ENCODE measurements at places on chromosomes 7 and 10.

- DNase-seq: no peak
Measured at GRCh38 chr10:10479465-10479864, 538.2 kb upstream of the CELF2 start.

GRCh38 chr10:3785851-3786271, 852 bp upstream of the KLF6 start:
- DNase-seq: no peak

DNA sequence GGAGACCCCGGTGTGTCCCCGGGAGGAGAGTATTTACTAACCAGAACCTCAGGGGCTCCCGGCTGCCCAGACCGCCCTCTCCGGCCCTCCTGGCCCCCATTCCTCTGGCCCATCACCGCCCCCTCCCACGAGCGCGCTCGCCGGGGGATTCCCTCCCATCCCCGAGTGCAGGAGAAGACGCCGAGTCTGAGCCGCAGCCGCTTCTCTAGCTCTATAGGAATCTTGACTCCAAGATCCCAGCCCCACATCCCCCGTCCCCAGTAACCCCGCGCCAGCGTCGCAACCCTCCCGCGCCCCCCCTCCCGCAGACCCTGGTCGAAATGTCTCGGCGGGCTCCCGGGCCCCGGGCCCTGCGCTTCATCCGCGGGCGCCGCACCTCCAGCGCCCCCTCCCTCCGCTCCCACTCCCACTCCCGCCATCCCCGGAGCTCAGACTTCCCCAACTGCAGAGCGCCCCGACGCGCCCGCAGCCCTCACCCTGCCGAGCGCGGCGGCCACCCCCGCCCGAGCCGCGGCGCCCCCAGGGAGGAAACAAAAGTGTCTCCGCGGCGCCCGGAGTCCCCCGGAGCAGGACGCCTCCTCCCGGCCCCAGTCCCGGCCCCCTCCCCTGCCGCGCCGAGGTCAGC, 541 bp downstream of the ELMO1 start:
- no peak for DNase-seq

DNA sequence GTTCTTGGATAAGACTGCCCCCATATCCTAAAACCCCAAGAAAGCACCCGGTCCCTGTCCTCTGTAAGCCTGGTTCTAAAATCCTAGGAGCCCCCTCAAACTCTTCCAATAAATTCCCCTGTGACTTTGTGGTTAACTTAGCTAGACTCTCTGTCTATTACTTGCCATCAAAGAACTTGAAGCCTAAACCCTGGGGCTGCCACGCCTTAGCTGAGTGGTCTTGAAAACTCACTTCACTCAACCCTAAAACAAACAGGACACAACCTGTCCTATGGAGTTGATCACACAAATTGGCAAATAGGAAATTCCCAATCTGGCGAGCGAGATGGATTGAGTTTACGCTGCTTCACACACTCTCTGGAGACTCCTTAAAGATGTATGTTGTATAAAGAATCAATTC, 191.4 kb upstream of the SVIL start:
- DNase-seq: no peak

DNA sequence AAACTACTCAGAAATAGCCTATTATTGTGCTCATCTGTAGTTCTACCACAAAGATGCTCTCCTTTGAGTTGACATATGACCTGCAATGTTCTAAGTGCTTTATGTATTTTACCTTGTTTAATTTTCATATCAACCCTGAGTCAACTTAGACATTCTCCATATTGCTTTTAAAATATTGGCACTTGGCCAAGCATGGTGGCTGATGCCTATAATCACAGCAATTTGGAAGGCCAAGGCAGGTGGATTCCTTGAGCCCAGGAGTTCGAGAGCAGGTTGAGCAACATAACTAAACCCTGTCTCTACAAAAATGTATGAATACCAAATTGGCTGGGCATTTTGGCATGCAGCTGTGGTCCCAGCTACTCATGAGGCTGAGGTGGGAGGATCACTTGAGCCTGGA, 50.6 kb downstream of the PRKG1 start:
- no peak for DNase-seq

GRCh38 chr10:104076743-104077160, 8.9 kb downstream of the COL17A1 start:
- DNase-seq: no peak

DNA sequence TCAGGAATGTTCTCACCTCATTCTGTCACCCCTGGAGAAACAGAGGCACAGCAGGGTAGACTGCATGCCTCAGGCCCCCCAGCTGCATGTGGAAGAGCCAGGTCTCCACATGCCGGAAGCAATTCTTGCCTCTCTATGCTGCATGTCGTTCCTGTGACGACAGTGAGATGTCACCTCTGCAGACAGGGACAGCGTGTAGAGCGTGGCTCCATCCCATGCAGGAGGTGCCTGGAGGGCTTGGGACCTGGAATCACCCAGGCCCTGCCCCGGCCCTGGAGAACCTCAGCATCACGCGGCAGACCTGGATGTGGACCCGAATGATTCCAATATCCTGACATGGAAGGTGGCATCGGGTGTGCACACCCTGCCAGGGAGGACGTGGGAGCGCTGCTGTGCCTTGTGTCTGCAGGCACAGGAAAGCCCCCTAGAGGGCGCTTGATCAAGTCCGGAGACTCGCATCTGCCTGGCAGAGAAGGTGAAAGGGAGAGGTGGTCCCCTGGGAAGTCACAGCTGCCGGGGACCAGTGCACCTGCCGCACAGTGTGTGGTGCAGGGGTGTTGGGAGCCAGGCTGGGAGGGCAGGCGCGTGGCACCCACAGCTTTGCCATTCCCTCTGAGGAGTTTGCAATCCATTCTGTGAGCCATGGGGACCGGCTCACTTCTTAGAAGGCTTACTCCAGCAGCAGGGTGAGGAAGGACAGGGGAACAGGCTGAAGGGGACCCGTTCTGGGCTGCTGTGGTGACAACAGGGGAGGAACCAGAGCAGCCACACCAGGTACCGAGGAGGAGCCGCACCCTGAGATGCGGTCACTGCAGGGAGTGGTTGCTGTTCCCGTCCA, 45.3 kb upstream of the EN2 start:
- DNase-seq: peak; percentile 29

- DNase-seq: no peak
Measured at GRCh38 chr10:48366261-48366660, 59.8 kb downstream of the MAPK8 start.

- DNase-seq: no peak
Measured at GRCh38 chr10:88705958-88706357, at the start of gene LIPK. TSS of gene LIPK (plus strand) at chr10:88706249. CDS start at chr10:88724544, 18,295 bp downstream.

- no peak for DNase-seq
Measured at GRCh38 chr10:72267819-72268399, 5.8 kb upstream of the DDIT4 start.

- no peak for DNase-seq
Measured at GRCh38 chr10:93615576-93616235, 3.4 kb downstream of the PDE6C start.

- no peak for DNase-seq
Measured at GRCh38 chr10:120630266-120630665, 173.2 kb downstream of the PLPP4 start.

- DNase-seq: peak; percentile 81
Measured at GRCh38 chr10:73997461-73997786, 492 bp upstream of the VCL start.

- DNase-seq: no peak
Measured at GRCh38 chr7:96311967-96312366, 9.9 kb downstream of the SLC25A13 start.

- DNase-seq: no peak
Measured at GRCh38 chr10:48237259-48238250, 36.9 kb downstream of the FRMPD2 start.

- no peak for DNase-seq
Measured at GRCh38 chr7:119397156-119397555, 875.8 kb upstream of the KCND2 start.

GRCh38 chr7:151088856-151089699, 2.8 kb downstream of the AGAP3 start:
- no peak for DNase-seq

DNA sequence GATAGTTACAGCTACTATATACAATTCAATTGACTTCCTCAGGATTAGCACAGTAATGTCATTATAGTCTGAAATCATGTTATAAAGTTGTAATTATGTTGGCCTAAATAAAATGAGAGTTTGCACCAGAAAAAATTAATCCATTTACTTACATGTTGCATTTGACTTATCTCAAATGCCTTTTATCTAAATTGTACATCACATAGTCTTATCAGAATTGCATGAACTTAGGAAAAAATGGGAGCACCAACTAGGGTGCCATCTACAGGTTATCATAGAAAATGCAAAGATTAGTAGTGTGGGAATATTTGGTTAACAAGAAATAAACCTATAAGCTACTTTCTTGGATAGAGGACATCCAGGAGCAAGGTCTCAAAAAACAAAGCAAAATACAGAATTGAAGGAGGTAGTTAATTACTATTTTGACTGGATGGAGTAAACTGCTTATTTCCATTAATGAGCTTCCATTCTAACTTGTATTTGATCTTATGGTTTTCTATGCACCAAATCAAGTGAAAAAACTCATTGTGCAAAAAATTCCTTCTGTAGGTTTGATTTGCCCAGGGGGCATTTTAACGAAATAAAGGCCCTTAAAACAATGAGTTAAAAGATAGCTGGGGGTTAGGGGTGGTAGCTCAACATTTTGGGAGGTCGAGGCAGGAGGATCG, 60.0 kb upstream of the ORC5 start:
- no peak for DNase-seq

DNA sequence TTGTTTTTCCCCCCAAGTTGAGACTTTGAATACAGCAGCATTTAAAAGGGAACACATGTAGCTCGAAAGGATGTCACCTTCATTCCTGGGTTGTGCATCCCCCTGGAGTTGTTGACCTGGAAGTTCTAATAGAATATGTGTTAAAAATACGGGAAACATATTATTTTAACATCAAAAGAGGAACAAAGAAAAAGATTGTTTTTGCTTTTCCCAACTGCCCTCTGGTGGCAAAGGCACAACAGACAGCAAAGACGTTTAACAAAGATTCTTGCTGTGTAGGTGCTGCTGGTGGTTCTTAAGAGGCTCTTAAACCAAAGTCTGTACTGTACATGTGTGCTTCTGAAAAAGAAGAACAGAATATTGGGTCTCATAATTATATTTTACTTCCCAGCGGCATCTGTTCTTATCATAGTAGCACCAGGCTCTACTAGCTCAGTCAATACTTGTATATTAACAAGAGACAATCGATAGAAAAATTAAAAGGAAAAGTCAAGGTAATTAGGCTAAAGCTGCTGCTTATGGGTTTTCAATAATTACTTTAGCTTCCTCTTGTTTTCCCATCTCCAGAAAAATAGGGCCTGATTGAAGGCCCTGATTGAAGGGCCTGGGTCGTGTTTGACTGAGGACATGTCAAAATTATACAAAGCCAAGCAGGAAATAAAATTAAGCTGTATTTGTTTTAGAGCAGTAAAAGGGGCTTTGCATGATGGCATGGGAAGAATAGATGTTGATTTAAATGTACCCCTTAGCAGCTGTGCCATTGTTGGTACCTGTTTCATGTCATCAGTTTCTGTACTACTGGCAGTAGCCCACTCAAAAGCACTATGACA, 384.2 kb upstream of the LRGUK start:
- DNase-seq: no peak

- no peak for DNase-seq
Measured at GRCh38 chr10:45817912-45818311, 29.4 kb downstream of the AGAP4 start.

- DNase-seq: no peak
Measured at GRCh38 chr10:12469345-12469744, 120.0 kb downstream of the CAMK1D start.

DNA sequence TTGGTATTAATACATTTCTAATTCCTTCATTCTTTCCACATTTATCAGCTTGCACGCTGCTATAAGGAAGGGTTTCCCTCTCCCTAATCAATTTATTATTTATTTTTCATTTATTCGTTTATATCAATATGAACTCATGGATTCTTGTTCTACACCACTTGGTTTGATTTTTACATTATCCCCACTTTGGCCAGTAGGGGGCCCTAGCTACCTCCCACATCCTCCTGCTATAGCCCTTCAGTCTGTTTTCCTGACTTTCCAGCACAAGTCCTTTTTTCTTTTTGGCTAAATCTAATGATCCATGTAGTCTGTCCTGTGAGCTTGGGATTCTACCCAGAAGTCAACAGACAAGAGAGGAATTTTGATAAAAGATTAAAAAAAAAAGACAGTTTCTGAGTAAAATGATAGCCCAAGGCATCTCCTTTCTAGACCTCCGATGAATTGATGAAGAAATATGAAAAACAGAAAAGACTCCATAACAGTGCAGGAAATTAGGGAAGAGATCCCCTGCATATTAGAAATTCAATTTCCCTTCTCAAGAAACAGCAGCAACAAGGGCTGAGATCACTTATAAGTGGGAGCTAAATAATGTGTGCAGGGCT, 47.7 kb downstream of the LYZL2 start:
- peak; percentile 37 for DNase-seq

DNA sequence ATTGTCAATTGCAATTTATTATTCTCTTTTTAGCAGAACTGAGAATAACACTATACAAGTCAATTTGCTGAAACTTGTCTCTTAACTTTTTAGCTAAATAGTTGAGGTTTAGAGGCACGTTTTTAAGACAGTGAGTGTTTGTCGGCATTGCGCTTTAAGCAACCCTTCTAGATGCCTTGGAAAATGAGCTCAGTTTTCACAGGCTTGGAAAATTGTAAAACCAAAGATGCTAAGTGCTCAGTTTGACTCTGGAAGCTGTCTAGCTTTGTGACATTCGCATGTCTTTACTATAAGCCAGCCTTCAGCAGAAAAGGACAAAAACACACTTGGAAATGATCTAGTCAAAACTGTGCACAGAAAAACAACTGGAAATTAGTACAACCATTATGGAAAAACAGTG, 500.4 kb downstream of the NEBL start:
- DNase-seq: no peak

GRCh38 chr7:16668978-16669377, 23.0 kb downstream of the BZW2 start:
- DNase-seq: no peak

DNA sequence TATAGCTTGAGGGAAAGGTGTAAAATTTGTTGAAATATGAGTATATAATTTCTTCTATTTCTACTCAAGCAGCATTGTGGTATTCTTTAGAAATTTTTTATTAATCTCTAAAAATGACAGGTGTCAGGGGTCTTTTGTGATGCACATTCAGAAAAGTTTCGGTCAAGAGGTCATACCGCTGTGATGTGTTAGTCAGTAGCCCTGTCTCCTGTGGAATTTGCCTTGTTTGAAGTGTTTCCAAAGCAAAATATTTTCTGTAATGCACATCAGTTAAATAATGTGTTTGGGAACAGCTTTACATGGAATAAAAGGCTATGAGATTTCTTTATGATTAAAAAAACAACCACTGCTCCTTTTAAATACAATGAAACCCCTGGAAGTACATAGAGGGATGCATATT, 35.8 kb downstream of the FOXP2 start:
- DNase-seq: no peak

- peak; percentile 24 for DNase-seq
Measured at GRCh38 chr7:2313450-2314208, 612 bp downstream of the SNX8 start.

- DNase-seq: no peak
Measured at GRCh38 chr10:17375936-17376584, 78.3 kb downstream of the ST8SIA6 start.

DNA sequence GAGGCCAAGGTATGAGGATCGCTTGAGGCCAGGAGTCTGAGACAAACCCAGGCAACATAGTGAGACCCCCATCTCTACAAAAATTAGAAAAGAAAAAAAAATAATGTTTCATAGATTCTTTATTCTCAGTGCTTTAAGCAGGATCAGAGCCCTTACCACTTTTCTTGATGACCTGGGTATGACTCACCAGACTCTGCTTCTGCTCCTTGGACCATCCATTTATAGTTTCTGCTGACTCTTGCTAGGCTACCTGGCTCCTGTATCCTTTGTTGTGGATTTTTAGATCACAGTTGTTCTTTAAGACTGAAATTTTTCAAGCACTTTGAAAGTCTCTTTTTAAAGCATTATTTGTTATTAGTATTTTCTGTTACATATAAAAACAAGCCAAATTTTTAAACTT, 411.1 kb downstream of the GFRA1 start:
- DNase-seq: no peak

Measured in SW 1271 (cell line).